ENCODE measurements at places on chromosomes 12 and 14.

GRCh38 chr14:102903889-102904512, 18.5 kb upstream of the AMN start:
- no peak for DNase-seq

- no peak for DNase-seq
These were observed 66.1 kb upstream of the ARID2 start for GRCh38 chr12:45663455-45663854.

DNA sequence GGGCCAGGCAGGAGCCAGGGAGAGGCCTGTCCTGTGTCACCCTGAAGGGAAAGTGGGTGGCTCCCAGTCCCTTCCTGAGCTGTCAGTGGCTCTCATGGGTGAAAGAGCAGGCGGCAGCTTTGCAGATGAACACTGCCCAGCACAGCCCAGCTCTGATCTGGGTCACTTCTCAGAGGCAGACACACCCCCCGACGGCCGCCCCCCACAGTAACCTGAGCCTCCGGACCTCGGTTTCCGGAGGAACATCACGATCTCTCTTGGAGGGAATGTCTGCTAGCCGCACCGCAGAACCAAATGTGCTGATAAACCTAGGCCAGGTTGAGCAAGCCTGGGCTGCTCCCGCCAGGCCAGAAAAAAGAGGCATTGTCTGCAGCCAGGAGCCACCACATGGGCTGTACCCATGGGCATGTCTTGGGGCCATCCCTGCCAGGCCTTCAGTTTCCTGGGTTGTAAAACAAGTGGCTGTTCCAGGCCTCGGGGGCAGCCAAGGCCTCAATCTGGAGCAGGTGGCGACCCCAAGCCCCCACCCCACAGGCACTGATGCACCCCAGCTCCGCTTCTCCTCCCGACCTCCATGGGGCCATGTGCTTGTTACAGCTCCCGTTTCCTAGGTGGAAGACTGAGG, 57.6 kb downstream of the NCOR2 start:
- DNase-seq = no peak

DNA sequence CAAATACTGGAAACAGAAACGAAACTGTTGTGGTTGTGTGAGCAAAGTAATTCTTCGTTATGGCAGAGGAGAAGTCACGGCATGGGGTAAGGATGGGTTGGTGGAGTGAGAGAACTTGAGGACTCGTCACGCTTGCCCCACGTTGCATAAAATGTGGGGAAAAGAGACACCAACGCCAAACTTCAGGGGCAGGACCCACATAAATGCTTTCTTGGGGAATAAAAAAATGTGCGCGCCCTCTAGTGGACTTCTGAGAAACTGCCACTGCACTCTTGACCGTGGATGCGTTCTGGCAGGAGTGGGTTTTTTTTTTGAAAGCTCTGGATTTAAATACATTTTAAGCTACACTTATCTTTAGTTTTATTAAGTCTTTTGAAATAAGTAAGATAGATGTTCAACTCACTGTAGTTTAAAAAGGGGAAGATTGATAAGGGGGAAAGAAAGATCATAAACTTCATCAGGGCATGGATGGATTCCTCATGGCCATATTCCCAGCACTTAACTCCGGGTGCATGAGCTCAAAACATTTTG, 4.1 kb upstream of the IGF1 start:
- peak; percentile 67 for DNase-seq

- peak; percentile 73 for DNase-seq
These were observed 23.3 kb upstream of the EMP1 start for GRCh38 chr12:13173012-13173932.

DNA sequence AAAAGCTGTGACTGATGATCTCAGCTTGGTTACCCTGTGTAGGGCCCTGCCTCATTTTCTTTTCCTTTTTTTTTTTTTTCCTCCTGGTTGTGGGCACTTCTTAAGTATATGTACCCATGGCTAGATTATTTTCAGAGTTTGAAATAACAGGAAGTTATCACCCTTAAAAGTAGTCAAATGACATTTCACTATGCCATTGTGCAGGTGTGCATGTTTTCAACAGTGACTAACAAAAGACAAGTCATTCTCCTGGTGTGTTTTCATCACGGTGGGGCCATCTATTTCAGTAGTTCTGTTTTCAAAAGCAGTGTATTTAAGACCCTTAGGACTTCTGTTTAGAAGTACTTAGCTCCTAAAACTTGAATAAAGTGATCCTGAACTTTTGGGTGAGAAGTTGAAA, 15.0 kb downstream of the GABARAPL1 start:
- DNase-seq = no peak

DNA sequence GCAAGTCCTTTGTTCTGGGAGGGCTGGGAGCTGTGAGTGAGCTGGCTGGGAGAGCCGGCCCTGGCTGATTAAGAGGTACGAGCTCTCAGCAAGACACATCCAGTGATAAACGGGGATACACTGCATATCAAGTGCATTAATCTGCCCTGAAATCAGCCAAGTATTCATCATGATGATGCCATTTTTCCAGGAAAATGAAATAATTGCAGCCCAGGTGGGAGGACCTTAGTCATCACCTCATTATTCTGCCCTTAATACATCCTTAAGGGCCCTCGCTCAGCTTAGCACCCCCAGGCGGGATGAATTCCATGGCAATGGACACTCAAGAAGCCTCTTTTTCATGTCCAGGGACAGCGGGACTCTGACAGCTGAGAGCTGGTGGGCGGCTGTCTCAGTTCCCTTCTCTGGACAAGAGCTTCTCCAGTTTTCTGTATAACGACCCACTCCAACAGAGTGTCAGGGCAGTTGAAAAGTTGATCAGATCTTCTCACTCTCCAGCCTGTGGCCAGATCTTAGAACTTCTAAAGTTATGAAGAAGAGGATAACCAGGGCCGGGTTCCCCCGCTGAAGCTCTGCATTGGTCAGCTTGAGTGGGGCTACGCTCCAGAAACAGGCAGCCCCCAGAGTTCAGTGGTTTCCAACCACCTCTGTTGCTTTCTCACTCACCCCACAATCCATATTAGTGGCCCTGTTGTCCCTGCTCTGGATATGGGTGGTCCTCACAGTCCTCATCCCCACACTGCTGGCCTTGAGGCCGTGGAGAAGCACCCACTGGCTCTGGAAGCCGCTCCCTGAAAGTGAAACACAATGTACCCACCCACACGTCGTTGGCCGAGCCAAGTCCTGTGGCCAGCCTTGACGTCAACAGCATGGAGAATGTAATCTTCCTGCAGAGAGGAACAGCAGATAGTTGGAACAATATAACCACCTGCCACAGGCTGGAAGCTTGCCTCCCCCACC, 306.2 kb upstream of the DIO3 start:
- no peak for DNase-seq

GRCh38 chr14:92974541-92975345, 51.8 kb downstream of the CHGA start:
- DNase-seq = no peak

GRCh38 chr12:45987340-45987727, 3.0 kb downstream of the SCAF11 start:
- DNase-seq = no peak

DNA sequence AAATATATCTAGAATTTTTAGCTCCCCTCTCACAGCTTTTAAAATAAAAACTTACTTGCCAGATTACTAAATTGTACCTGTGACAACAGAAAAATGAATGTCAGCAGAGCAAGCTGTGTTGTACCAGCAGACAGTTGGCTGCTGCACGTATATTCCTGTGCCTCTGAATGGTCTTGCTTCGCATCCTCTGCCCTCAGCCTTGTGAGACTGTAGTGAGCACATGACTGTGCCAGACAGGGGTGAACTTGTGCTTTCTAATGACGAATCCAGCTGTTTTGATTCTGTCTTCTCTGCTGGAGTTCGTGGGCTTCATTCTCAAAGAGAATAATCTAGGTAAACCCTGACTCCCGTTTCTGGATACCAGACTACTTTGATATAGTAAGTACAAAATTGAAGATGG, 58.3 kb upstream of the FRMD6 start:
- no peak for DNase-seq

DNA sequence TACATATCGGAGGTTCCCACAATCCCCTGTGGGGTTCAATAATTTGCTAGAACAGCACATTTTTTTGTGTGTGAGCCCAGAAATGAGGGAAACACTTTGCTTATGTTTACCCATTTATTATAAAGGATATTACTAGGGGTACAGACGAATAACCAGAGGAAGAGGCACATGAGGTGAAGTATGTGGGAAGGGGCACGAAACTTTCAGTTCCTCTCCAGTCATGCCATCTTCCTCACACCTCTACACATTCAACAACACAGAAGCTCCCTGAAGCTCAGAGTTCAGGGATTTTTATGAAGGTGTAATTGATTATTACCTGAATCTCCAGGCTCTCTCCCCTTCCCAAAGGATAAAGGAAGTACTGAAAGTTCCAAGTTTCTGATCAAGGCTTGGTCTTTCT, 30.2 kb upstream of the DYRK2 start:
- no peak for DNase-seq

- DNase-seq = no peak
These were observed 661.0 kb downstream of the RPS29 start for GRCh38 chr14:48925184-48925583.

DNA sequence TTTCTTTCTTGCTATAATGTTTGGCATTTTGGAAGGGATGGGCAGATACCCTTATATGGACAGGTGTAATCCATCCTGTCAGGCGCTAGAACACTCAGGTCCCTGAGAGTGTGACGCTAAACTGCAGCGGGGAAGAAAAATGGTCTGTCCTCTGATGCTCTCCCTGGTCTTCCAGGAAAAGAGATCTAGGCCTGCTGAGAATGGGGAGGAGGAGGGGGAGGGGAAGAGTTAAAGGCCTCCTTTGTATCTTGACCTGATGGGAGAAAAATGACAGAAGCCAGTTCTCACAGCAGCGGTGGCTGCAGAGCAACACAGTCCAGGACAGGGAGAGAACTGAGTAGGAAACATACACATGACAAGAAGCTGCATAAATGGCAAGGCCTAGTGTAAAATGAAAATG, 61.1 kb downstream of the RPS6KA5 start:
- no peak for DNase-seq

- DNase-seq = no peak
These were observed 7.7 kb downstream of the ALKBH2 start for GRCh38 chr12:109085590-109085989.

- no peak for DNase-seq
These were observed 28.1 kb upstream of the WNK1 start for GRCh38 chr12:724194-724855.

DNA sequence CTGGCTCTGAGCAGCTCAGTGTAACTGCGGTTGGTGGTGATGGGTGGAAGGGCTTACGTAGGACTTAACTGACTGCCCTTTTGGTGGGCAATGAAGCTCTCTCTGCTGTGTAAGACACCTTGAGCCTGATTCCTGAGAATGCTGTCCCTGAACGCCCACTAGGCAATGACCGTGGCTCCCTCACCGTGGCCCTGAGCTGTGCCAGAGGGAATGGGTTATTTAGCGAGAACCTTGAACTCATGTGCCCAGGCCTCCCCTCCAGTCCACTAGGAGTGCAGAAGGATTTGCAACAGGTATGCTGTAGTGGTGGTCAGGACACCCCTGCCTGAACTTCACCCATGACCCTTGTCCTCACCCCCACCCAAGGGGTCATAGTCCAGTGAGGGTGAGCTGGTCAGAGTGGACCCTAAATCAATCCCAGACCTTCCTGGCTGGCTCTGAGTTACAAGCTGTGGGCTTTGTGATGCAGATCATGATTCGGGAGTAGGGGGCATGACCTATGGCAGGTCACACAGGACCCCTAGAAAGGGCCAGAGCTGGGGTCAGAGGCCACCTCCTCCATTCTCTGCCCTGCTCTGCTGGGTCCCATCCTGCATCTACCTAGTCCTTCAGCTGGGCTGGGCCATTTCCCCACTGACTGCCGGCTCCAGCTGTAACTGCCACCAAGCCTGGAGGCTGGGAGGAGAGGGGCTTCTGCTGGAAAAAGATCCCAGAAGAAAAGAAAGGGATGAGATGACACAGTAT, 14.5 kb upstream of the ANKRD33 start:
- DNase-seq = no peak

- DNase-seq = no peak
These were observed 4.6 kb downstream of the IFI27 start for GRCh38 chr14:94115058-94115591.

- no peak for DNase-seq
These were observed 1.2 kb downstream of the AMHR2 start for GRCh38 chr12:53424626-53425514.

- DNase-seq = no peak
These were observed 394.4 kb upstream of the STXBP6 start for GRCh38 chr14:25444381-25444780.

DNA sequence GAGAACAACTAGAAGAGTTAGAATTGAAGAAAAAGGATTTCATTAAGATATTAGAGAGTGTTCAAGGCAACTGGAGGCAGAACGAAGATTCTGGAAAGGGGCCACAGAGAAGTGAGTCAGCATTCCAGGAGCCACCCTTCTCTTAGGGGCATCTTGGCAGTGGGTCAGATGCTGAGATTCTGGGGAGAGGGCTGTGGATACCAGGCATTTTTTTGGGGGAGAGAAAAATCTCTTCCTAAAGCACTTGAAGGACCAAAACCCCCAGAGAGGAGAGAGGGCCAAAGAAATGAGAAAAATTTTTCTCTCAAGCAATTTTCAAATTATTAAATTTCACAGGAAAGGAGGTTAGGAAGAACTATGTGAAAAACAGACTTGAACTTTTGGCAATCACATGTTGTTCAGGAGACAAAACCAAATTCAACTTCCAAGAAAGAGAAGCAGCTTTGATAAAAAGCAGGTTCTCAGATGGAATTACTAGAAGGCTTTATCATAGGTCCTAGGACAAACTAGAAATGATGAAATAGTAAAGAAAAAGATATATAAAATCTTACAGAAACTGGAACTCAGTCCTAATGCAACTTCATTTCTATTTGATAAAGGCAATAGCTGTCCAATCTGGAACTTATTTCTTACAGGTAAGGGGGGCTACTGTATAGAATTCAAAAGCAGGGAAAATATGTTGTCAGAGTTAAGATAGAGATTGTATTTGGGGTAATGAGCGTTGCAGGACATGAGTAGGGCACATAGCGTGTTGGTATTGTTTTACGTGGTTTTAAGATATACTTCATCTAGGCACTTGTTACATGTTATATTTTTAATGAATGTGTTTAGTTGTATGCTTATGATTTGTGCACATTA, 1.1 kb upstream of the CLEC2D start:
- DNase-seq = peak; percentile 5

DNA sequence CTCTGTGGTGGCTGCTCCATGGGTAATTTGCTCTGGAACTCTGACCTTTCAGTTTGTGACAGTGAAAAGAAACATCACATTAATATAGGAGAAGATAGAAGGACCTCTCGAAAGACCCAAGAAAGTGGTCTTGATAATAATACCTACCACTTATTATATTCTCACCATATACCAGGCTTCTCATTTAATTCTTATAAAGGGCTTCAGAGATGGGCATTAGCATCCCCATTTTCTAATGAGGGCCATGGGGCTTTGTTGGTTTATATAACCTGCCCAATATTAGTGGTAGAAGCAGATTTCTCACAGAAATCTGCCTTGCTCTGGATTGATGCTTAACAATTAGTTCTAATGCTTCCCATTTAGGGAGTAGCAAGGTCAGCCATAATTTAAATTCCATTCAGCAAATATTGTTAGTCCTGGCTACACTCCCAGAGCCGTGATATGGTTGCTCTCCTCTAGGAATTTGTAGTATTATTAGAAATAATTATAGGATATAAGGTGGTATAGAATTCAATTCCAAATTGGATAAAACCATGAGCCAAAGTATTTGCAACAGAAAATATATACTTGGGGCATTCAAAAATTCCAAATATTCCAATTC, 7.4 kb upstream of the AMIGO2 start:
- DNase-seq = no peak

- no peak for DNase-seq
These were observed 343.9 kb downstream of the LRFN5 start for GRCh38 chr14:41950428-41951151.

- DNase-seq = no peak
These were observed 28.4 kb downstream of the SLC6A12 start for GRCh38 chr12:185576-185955.

Data from GM06990 (cell line).